Vagina (tissue), 2 donors: ENCODE measurements at places on chromosomes 6 and 20. TPM values are rescaled to one million over a fixed set of nuclear protein-coding genes. Genes with fewer than 3 reads are reported as not detected.

DNA sequence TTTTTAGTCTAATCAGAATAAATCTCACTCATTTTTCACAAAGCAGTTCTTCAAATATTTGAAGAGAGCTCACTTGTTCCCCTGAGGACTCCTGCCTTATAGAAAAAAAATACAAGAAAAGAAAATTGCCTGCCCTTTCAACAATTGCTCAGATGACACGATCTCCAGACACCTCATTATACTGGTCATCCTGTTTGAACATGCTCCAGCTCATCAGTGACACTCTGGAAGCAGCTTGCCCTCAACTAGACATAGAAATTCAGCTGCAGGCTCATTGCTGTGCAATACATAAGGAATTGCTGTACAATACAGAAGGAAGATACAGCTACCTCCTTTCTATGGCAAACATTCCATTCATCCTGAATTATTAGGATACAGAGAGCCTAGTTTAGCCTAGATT lies 73.1 kb downstream of the OPN5 start:
- H3K4me1 ChIP-seq: no peaks in the 10 kb centered on the region
- no peaks in the 10 kb centered on the region for H3K27me3 ChIP-seq
- H3K4me3 ChIP-seq: no peak overlapping the region
- no peak for DNase-seq
- no peaks in the 10 kb centered on the region for H3K36me3 ChIP-seq

DNA sequence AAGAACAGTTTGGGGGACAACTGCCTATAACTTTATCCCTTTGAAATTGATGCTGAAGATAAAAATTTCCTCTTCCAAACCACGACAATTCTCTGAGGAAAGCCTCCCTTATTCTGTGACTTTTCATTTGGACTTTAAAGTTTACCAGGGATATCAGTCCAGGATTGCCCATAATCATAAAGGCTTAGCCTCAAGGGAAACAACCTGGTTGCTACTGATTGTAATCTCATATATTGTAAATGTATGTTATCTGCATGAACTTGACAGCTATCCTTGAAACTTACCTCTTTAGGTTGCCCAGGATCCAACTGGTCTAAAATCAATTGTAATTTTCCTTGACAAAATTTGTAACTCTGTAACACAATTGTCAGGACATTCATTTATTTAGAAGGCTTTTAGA lies 23.8 kb downstream of the TBC1D32 start:
- no peak overlapping the region for H3K27ac ChIP-seq
- no peaks in the 10 kb centered on the region for H3K27me3 ChIP-seq
- no peak for DNase-seq
- no peaks in the 10 kb centered on the region for H3K4me1 ChIP-seq

GRCh38 chr6:168315596-168315995 lies 4.0 kb downstream of the DACT2 start:
- H3K27me3 ChIP-seq: no peaks in the 10 kb centered on the region
- no peak for DNase-seq
- H3K36me3 ChIP-seq: no peaks in the 10 kb centered on the region
- H3K4me3 ChIP-seq: no peak overlapping the region
- H3K27ac ChIP-seq: no peak overlapping the region
- peaks cover 22% of the 10 kb centered on the region for H3K4me1 ChIP-seq

Gene SLC22A16
- total RNA-seq: not detected

- no peak overlapping the region for H3K27ac ChIP-seq
- H3K4me1 ChIP-seq: no peaks in the 10 kb centered on the region
- DNase-seq: no peak
- no peaks in the 10 kb centered on the region for H3K27me3 ChIP-seq
Observed at GRCh38 chr20:51062065-51062464, 39.2 kb upstream of the KCNG1 start.

DNA sequence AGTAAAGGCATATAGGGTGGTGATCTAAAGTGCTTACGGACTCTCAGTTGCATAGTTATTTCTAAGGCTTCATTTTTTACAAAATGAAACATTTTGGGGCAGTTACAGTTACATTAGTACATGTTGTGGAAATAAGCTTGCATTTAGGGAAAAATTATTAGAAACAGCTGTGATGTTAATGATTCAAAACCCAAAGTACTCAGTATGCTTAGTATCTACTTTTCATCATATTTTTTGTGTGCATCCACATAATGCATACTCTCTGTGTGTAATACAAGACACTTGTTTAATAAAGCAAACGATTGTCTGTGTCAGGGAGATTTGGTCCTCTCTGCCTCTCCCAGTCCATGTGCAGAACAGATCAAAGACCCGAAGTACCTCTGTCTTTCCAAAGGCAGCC lies 11.4 kb upstream of the TBX18 start:
- H3K27ac ChIP-seq: no peak overlapping the region
- H3K4me3 ChIP-seq: no peak overlapping the region
- peaks cover 17% of the 10 kb centered on the region for H3K27me3 ChIP-seq
- DNase-seq: no peak
- peaks cover 20% of the 10 kb centered on the region for H3K4me1 ChIP-seq

Gene PMEPA1
- 11.3 TPM for total RNA-seq

GRCh38 chr6:69994251-69994650 lies 127.9 kb downstream of the COL19A1 start:
- H3K27ac ChIP-seq: no peak overlapping the region
- no peaks in the 10 kb centered on the region for H3K36me3 ChIP-seq
- H3K27me3 ChIP-seq: no peaks in the 10 kb centered on the region
- H3K4me3 ChIP-seq: no peak overlapping the region
- DNase-seq: no peak

Gene TGM2
- 92.8 TPM for total RNA-seq

GRCh38 chr20:48295445-48295903 lies 510.2 kb upstream of the SULF2 start:
- peaks cover 15% of the 10 kb centered on the region for H3K4me1 ChIP-seq
- H3K27me3 ChIP-seq: no peaks in the 10 kb centered on the region
- no peak overlapping the region for H3K4me3 ChIP-seq
- no peak for DNase-seq
- H3K36me3 ChIP-seq: no peaks in the 10 kb centered on the region

GRCh38 chr20:58091810-58092209 lies 136.6 kb downstream of the ANKRD60 start:
- H3K27ac ChIP-seq: no peak overlapping the region
- no peaks in the 10 kb centered on the region for H3K36me3 ChIP-seq
- no peaks in the 10 kb centered on the region for H3K27me3 ChIP-seq
- no peak overlapping the region for H3K4me3 ChIP-seq
- no peaks in the 10 kb centered on the region for H3K4me1 ChIP-seq

GRCh38 chr6:92893741-92894140 lies 525.6 kb downstream of the EPHA7 start:
- no peaks in the 10 kb centered on the region for H3K36me3 ChIP-seq
- no peaks in the 10 kb centered on the region for H3K27me3 ChIP-seq
- no peak for DNase-seq
- H3K4me1 ChIP-seq: no peaks in the 10 kb centered on the region

Gene ATP6V1G2
- 5.4 TPM for total RNA-seq

DNA sequence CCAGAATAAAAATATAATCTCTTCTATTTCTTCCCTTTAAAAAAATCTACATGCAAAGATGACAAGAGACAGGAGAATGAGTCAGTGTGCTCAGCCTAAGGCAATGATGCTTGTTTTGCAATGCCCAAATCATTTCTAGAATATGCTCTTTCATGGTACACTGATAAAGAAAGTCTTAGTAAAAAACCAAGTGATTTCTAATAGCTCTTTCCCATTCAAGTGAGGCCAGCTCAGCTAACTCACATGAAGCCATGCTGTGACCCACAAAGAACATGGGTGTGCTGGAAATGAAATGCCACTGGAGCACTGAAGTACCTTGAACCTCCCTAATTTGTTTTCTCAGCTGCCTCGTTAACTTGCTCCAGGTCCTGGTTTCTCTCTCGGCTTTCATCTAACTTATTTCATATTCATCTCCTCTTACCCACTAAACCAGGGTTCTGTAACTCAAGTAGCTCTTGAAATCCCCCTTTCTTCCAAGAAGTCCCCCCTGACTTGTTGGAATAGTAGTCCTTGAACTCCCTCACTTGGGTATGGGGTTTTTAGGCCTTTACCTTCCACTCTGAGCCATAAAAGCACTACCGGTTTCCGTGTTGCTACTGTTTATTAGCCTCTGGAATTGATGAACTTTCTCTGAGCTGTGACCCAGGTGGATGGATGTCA lies 92.7 kb downstream of the IRF4 start:
- H3K27ac ChIP-seq: no peak overlapping the region
- H3K4me1 ChIP-seq: no peaks in the 10 kb centered on the region
- no peak overlapping the region for H3K4me3 ChIP-seq
- no peak for DNase-seq
- H3K36me3 ChIP-seq: no peaks in the 10 kb centered on the region
- H3K27me3 ChIP-seq: no peaks in the 10 kb centered on the region

Gene ALDH5A1
- total RNA-seq: 14.2 TPM

Gene DYNLT2
- total RNA-seq: 3.2 TPM

Gene HLA-DQA2
- total RNA-seq: 2.2 TPM

- H3K4me3 ChIP-seq: no peak overlapping the region
- H3K27ac ChIP-seq: no peak overlapping the region
- no peaks in the 10 kb centered on the region for H3K4me1 ChIP-seq
- no peaks in the 10 kb centered on the region for H3K36me3 ChIP-seq
- DNase-seq: peak; percentile 29
Observed at GRCh38 chr6:3631877-3632276, 119.6 kb downstream of the PXDC1 start.

- no peak overlapping the region for H3K27ac ChIP-seq
- no peak overlapping the region for H3K4me3 ChIP-seq
- peaks cover 16% of the 10 kb centered on the region for H3K4me1 ChIP-seq
Observed at GRCh38 chr6:82367704-82368103, 4.1 kb downstream of the TPBG start.

DNA sequence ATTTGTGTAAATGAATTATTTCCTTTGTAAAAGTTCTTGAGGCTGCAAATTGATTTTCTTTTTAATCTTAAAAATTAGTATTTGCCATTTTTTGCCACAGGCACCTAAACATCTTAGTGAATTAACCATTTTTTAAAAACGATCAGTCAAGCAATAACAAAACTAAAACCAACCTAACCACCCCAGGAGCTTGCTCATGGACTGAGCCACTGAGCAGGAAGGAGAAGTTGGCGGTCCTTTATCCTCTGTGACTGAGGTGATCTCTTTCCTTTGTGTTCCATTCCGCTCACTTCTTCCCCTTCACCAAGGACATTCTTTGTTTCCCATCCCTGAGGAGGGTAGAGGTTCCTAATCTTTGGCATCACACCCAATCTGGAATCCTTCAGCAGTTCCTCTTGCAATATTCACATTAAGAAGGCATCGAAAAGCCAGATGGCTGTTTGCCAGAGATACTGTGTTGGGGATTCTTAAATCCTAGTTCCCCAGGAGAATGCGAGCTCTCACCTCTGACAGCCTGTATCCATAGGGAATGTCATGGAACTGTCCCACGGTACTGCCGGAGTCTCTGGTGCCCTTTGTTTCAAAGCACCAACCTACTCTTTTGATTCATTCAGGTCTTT lies 30.5 kb downstream of the RPRD1B start:
- peaks cover 68% of the 10 kb centered on the region for H3K36me3 ChIP-seq
- DNase-seq: no peak

Gene HFE
- 7.6 TPM for total RNA-seq

- no peaks in the 10 kb centered on the region for H3K27me3 ChIP-seq
- no peak for DNase-seq
- H3K27ac ChIP-seq: no peak overlapping the region
- H3K4me1 ChIP-seq: no peaks in the 10 kb centered on the region
- H3K36me3 ChIP-seq: no peaks in the 10 kb centered on the region
- H3K4me3 ChIP-seq: no peak overlapping the region
Observed at GRCh38 chr20:54557806-54558590, 82.6 kb downstream of the DOK5 start.

Gene FUCA2
- 19.4 TPM for total RNA-seq

- no peak overlapping the region for H3K4me3 ChIP-seq
- no peaks in the 10 kb centered on the region for H3K36me3 ChIP-seq
- H3K4me1 ChIP-seq: no peaks in the 10 kb centered on the region
- no peak for DNase-seq
Observed at GRCh38 chr20:24771542-24772061, 177.5 kb upstream of the CST7 start.

- no peaks in the 10 kb centered on the region for H3K4me1 ChIP-seq
- H3K27me3 ChIP-seq: no peaks in the 10 kb centered on the region
Observed at GRCh38 chr6:23523771-23524170, 602.2 kb upstream of the NRSN1 start.

DNA sequence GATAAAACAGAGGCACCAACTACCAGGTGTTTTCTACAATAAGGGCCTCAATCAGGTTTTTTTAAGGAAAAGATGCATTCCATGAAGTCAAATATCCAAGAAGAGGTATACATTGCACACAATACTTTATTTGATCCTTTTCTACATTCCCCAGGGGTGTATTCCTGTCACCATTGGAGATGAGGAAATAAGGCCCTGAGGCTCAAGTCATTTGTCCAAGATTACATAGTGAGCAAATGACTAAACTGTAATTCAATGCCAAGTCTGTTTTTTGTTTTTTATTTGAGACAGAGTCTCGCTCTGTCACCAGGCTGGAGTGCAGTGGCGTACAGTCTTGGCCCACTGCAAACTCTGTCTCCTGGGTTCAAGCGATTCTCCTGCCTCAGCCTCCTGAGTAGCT lies 69.2 kb upstream of the CDYL start:
- no peak overlapping the region for H3K27ac ChIP-seq
- no peaks in the 10 kb centered on the region for H3K27me3 ChIP-seq
- no peak for DNase-seq
- no peaks in the 10 kb centered on the region for H3K4me1 ChIP-seq
- H3K4me3 ChIP-seq: no peak overlapping the region

Gene IL20RA
- 21.9 TPM for total RNA-seq

Gene ABCF1
- total RNA-seq: 29.5 TPM

- H3K36me3 ChIP-seq: no peaks in the 10 kb centered on the region
- no peaks in the 10 kb centered on the region for H3K27me3 ChIP-seq
- no peaks in the 10 kb centered on the region for H3K4me1 ChIP-seq
- no peak overlapping the region for H3K27ac ChIP-seq
- DNase-seq: no peak
Observed at GRCh38 chr6:19311786-19312185, 525.4 kb upstream of the ID4 start.

GRCh38 chr6:5501837-5502236 lies 240.5 kb downstream of the FARS2 start:
- no peak overlapping the region for H3K4me3 ChIP-seq
- H3K27ac ChIP-seq: no peak overlapping the region
- no peak for DNase-seq

Gene COL9A3
- total RNA-seq: 1.2 TPM

DNA sequence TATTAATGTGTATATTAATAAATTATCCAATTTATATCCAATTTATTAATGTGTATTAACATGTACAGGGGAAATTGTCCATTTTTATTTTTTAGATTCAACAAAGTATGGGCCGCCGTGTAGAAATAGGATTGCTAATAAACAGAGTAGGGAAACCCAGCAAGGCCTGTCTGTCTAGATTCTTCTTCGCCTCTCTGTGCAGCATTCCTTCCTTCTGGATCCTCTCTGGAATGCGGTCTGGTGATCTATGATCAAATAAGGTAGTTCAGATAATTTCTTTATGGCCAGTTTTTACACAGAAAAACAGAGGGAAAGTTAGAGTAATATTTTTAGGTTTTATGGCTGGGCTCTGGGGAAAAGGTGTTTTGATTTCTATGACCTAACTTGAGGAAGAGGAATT lies 19.9 kb upstream of the HFE start:
- no peaks in the 10 kb centered on the region for H3K27me3 ChIP-seq
- H3K36me3 ChIP-seq: no peaks in the 10 kb centered on the region
- DNase-seq: no peak
- H3K27ac ChIP-seq: no peak overlapping the region
- H3K4me1 ChIP-seq: no peaks in the 10 kb centered on the region

GRCh38 chr6:163128324-163128723 lies 286.2 kb upstream of the QKI start:
- no peak overlapping the region for H3K27ac ChIP-seq
- no peaks in the 10 kb centered on the region for H3K4me1 ChIP-seq
- H3K4me3 ChIP-seq: no peak overlapping the region
- H3K27me3 ChIP-seq: no peaks in the 10 kb centered on the region
